ENCODE measurements at places on chromosomes 1 and 21.

DNA sequence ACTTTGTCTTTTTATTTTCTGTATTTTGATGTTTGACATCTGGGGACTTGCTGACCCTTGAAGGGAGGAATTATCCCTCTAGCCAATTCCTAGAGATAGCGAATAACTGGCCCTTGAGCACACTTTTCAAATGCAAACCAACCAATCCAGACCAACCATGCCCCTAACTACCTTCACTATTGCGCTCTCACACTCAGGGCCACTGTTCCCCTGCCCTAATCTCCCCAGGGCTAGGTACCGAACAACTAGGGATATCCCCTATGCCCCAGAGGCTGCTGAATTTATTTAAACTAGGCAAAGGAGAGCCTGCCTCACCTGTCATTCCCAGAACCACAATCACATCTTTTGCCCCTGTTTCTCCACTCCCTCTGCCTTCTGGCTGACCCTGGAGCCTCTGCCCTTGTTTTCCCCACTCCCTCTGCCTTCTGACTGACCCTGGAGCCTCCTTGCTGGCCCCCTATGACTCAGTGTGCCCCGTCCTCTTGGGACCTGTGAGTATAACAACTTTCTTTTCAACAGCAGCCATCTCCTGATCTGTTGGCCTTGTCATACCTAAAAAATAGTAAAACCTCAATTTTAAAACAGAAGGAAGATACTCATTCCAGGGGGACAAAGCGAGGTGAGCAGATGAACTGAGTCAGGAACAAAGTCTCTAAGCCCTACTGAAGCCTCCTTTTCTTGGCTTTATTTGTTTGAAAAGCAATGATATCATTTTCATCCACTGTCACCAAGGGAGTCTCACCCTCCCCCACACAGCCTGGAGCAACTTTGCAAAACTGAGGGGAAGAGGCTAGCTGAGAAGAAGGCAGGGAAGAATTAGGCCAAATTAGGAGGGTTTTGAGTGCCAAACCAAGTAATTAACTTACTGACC lies 115.5 kb downstream of the NMNAT2 start:
- no peak for DNase-seq

DNA sequence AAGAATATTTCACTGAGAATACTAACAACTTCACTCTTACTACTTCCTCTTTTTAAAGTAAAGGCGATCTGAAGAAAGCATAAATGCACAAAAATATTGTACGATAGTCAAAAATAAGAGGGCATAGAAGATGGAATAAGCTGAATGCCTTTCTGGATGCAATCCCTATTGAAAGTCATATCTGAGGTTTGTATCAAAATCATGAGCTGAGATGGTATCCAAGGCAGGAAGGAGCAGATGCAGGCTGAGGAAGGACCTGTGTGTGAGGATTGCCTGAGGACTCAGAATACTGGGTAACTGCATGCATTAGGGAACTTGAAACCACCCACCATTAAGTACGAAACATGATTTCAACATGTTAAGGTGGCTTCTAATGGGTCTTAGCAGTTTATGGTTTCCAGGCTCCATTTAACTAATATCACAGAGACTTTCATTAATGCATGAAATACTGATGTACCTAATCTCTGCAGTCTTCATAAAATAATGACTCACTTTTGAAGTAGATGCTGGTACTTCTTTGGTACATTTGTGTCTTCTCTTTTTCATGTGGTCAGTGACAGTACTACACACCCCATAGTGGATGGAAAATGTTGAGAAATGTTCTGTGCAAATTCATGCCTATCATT lies 29.6 kb upstream of the RGS1 start:
- no peak for DNase-seq

- no peak for DNase-seq
Measured at GRCh38 chr1:65108025-65108642, 39.9 kb upstream of the AK4 start.

GRCh38 chr1:209150114-209150513 lies 433.4 kb upstream of the CAMK1G start:
- no peak for DNase-seq

DNA sequence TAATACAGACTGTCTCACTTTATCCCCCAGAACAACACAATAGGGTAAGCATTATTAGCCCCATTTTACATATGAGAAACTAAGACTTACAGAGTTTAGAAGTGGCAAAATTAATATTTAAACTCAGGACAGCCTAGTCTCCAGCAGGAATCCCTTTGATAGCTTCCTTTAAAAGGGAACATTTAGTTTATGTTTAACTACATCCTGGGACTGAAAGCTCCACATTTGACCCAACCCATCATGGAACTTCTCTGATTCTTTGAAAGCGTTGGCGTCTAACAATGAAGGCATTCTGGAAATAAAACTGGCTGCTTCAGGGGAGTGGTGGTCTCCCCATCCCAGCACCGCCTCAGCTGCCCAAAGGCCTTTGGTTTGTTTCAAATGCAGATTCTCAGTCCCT lies 250.6 kb upstream of the NFIA start:
- DNase-seq, result no peak

DNA sequence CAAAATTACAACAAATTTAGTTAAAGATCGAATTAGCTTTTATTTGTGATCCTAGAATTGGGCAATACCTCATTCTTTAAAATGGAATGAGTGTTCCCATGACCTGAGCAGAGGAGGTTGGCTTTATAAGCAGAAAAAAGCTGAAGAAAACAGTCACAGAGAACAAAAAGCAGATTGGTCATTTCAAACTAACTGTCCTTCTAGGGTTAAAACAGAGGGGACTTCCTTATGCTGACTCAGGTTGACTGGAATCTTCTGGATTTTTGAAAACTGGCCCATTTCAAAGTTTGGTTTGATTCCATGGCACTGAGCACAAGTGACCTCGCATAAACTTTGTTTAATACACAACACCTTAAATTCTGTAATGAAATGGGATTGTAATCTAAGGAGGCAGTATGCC lies 17.6 kb downstream of the NFASC start:
- no peak for DNase-seq
